Tibial artery (tissue), 4 donors: ENCODE measurements at places on chromosomes 7 and 10.
A peak's percentile ranks its signal among the peaks of the same experiment; 100 is the strongest.

DNA sequence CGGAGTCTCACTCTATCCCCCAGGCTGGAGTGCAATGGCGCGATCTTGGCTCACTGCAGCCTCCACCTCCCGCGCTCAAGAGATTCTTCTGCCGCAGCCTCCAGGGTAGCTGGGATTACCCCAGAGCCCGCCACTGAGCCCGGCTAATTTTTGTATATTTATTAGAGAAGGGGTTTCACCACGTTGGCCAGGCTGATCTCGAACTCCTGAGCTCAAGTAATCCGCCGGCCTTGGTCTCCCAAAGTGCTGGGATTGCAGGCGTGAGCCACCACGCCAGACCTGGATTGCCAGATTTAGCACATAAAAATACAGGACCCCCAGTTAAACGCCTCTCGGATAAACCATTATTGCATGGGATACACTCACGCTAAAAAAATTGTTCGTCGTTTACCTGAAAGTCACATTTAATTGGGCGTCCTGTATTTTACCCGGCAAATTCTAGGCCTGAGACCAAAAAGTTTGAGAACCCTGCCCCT lies 375 bp upstream of the GATAD1 start:
- no peak for DNase-seq

GRCh38 chr7:27235387-27236311 lies 7.0 kb upstream of the EVX1 start:
- no peak for DNase-seq

GRCh38 chr7:22286436-22286835 lies 70.5 kb downstream of the RAPGEF5 start:
- DNase-seq: no peak

DNA sequence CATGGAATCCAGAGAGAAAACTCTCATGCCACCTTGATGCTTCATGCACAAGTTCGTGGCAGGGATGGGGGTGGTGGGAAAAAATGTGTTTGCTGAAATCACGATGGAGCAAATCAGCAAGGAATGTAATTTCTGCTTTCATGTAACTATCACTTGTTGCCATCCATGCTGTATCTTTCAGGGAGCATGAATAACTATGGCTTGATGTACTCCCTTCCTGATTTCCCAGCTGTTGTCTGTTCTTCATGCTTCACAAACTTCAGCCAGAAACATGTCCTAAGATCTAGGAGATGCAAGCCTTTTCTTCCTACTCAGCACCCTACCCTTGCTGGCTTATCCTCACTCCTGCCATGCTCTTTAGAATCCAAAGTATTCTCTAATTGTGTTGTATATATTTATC lies 64.0 kb downstream of the LRRC4 start:
- no peak for DNase-seq

DNA sequence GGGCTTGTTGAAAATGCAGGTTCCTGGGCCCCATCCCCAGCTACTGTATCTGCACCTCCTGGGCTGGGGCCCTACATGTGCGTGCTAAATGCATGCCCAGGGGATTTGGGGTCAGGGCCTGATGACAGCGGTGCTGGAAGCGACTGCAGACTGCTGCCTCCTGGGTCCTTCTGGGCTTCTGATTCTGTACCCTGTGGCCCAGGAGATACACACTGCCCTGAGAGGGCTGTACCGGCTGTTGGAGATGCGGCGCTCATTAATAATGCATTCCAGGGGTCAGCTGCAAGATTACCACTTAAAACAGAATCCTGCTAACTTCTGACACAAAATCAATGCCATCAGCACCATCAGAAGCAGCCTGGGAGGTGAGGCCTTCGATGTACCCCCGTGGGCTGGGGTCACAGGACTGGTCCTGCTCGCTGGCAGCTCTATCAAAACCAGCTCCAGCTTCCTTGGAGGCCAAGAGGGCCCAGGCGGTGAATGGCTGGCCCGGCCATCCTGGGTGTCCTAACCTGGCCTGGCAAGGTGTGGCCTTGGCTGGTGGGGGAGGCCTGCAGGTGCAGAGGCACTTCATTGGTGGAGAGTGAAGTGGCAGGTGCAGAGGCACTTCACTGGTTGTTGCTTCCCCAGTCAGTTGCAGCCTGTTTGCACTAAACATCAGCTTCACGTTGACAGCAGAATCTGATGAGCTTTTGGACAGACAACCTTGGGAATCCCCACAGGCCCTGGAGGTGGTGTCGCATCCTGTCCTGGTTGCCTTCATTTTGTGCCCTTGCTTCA lies 79.2 kb downstream of the GLRX3 start:
- peak; percentile 5 for DNase-seq

- DNase-seq: no peak
These were observed 14.9 kb upstream of the SRGN start for GRCh38 chr10:69073026-69073425.

- no peak for DNase-seq
These were observed 57.1 kb downstream of the CHRM2 start for GRCh38 chr7:136925556-136925955.
